Activated CD4-positive, alpha-beta memory T cell treated with anti-CD3 and anti-CD28 coated beads for 36 hours (primary cell): ENCODE measurements at places on chromosomes 6 and 20. TPM values are rescaled to one million over a fixed set of nuclear protein-coding genes. Genes with fewer than 3 reads are reported as not detected.

PNPLA1 gene
- not detected for total RNA-seq

NEU1 gene
- total RNA-seq: 13.4 TPM

ZC3H12D gene
- total RNA-seq: 129 TPM

PNISR gene
- 101 TPM for total RNA-seq

NRSN1 gene
- total RNA-seq: not detected

DSP gene
- total RNA-seq: 0.07 TPM

DNAH8 gene
- total RNA-seq: 0.02 TPM

SCRT2 gene
- not detected for total RNA-seq

HRH3 gene
- not detected for total RNA-seq

PPIL4 gene
- 21.5 TPM for total RNA-seq

SYCP2L gene
- total RNA-seq: not detected

C20orf202 gene
- not detected for total RNA-seq

PDYN gene
- not detected for total RNA-seq

EPB41L1 gene
- total RNA-seq: 0.88 TPM

APOM gene
- total RNA-seq: 3.1 TPM

BTN1A1 gene
- not detected for total RNA-seq
